Stimulated activated CD4-positive, alpha-beta T cell treated with anti-CD3 and anti-CD28 coated beads, Interleukin-2, amount 100 ng/mL, for 48 hours (primary cell): ENCODE measurements at places on chromosomes 1 and 21.

GRCh38 chr1:113021430-113022085, 51.4 kb upstream of the LRIG2 start:
- DNase-seq = no peak

DNA sequence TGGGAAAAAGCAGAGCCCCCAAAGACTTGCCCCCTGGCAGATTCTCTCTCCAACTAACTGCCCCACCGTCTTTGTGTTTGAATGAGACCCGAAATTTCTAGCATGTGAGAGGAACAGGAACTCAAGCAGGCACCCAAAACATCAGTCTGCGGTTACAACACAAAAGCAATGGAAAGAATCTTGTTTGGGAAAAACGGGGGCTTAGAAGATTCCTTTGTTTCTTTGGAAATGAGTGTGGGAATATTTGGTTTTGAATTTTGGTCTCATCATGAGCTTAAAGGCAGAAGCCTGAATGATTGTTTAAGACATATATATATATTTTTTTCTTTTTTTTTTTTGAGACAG, 188.9 kb upstream of the TMEM51 start:
- DNase-seq = no peak

- no peak for DNase-seq
These were observed 8.1 kb downstream of the KAZN start for GRCh38 chr1:14606632-14607031.

DNA sequence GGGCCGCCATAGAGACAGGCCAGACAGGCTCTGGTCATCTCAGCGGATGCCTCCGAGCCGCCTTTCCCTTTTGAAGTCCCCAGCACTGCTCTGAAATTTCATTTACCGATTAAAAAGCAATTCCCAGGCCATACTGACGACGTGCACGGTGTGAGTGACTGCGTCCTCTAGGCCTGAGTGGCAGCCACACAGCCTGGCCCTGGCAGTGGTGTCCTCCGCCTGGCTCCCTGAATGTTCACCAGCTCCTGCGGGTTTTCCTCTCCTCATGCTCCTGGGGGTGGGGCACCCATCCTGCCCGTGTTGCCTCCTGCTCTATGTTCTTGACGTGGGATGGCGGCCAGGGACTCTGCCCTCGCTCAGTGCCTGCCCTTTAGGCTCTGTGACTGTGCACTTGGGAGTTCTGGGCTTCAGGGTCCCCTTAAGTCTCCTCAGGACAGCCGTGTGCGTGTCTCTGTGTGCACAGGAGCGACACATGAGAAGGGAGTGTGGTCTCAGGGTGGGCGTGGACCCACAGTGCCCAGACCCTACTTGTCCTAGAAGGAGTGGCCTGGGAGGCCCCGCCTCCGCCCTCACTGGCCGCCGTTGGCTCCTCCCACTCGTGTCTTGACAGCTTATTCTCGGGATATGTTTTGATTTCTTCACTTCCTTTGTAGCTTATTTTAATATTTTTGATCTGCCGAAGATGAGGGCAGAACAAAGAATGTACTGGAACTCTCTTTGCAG, 3.6 kb downstream of the SKI start:
- DNase-seq = peak; percentile 62

DNA sequence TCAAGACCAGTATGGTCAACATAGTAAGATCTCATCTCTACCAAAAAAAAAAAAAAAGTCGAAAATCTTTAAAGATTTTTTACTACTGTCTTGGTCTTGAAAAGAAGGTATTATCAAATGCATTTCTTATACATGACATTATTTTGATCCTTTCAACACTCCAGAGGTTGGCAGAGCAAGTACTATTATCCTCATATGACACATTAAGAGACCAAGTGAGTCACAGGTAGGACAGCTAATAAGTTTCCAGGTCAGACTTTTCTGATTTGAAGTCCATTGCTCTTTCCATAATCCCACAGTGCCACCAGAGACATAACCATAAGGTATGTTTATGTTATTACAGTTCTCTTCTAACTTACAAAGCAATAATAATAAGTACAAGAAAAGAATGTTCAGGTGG, 15.2 kb downstream of the DBT start:
- no peak for DNase-seq

- no peak for DNase-seq
These were observed 160.9 kb upstream of the UBE2U start for GRCh38 chr1:64042331-64043100.

GRCh38 chr1:248239478-248239877, 8.3 kb downstream of the OR2M4 start:
- no peak for DNase-seq
